M059J (cell line): ENCODE measurements at places on chromosomes 7 and 10. TPM values are rescaled to one million over a fixed set of nuclear protein-coding genes. Genes with fewer than 3 reads are reported as not detected.

DNA sequence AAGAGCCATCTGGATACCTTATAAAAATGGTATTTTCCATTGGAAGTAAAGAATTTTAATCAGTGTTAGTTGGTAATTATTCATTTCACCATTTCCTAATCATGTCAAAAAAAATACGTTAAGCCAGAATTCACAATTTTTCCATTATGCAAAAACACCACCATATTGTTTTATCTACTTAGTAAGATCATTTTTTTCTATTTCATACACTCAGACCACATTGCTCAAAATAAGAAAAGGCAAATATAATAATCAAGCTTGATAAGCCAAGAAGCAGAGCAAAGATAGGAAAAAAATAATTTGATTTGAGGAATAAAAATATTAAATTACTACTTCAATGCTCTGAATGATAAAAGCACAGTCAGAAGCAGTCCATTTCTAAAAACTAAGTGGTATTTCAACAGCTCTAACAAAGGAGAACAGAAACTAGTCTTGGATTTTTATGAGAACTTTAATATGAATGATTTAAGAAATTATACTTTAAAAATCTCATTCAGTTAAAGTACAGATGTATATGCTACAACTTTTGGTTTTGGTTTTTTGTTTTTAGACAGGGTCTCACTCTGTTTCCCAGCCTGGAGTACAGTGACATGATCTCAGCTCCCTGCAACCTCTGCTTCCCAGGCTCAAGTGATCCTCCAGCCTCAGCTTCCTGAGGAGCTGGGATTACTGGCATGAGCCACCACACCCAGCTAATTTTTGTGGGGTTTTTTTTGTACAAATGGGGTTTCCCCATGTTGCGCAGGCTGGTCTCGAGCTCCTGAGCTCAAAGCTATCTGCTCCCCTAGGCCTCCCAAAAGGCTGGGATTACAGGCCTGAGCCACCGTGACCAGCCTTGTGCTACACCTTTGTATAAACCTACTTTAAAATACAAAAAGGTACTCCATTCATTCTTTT, 46.6 kb downstream of the LRRN3 start:
- peak; percentile 79 for DNase-seq

DNA sequence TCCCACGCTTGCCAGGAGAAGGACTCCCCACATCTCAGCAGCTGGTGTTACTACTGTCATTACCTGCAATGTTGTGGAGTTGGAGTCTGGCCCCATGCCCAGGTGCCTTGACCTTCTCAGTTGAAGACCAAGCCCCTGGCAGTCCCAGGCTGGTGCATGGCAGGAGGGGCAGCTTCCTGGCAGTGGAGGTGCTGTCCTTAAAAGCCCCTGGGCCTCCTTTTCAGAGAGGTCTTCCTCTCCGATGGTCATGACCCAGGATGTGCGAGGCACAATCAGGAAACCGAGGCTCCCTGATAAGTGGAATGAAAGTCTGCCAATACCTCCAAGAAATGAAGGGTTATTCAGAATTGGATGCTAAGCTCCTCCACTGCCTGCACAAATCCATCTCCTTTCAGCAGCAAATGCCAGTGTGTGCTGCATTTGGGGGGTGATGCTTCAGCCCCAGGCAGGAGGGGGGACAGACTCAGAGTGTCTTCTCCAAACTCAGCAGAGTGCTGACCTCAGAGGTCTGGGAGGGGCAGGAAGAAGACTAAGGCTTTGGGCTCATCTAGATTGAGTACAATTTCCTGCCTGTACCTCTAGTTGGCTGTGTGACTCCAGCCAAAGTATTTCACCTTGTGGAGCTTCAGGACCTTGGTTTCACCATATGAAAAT, 97.0 kb upstream of the DDC start:
- peak; percentile 49 for DNase-seq

GRCh38 chr10:86285136-86285790, 81.3 kb downstream of the GRID1 start:
- no peak for DNase-seq

The EBF3 gene
- not detected in 2 replicates for total RNA-seq

- no peak for DNase-seq
These were observed 52.5 kb downstream of the CUX1 start for GRCh38 chr7:101869901-101870290.

The C7orf57 gene
- 0.25 and 0.62 TPM in 2 replicates for total RNA-seq
